ENCODE measurements at places on chromosomes 6 and 20. TPM values are rescaled to one million over a fixed set of nuclear protein-coding genes. Genes with fewer than 3 reads are reported as not detected.

Gene SDC4
- 63.5 TPM for polyA plus RNA-seq

Gene IMPG1
- polyA plus RNA-seq, result 0.08 TPM

Gene SSTR4
- not detected for polyA plus RNA-seq

Gene RCAN2
- polyA plus RNA-seq, result 33.2 TPM

Gene MOCS3
- 3.1 TPM for polyA plus RNA-seq

Gene CAP2
- polyA plus RNA-seq, result 20.9 TPM

Gene EFCAB8
- 0.25 TPM for polyA plus RNA-seq

Gene MYMX
- polyA plus RNA-seq, result not detected

Gene TOMM34
- polyA plus RNA-seq, result 78.4 TPM

Gene CALHM6
- 1.2 TPM for polyA plus RNA-seq

Gene WFDC10B
- polyA plus RNA-seq, result not detected

Gene MYH7B
- 6.3 TPM for polyA plus RNA-seq

Gene LY6G6D
- polyA plus RNA-seq, result not detected

Gene IL17A
- polyA plus RNA-seq, result not detected

Gene XKR7
- polyA plus RNA-seq, result 16.0 TPM

Gene SLC35F1
- polyA plus RNA-seq, result 16.3 TPM

Gene PSMB8
- polyA plus RNA-seq, result 39.4 TPM

Gene GSTA3
- polyA plus RNA-seq, result not detected

Gene RUNX2
- polyA plus RNA-seq, result 0.31 TPM

Gene MCCD1
- polyA plus RNA-seq, result not detected

Gene JAG1
- polyA plus RNA-seq, result 15.6 TPM

Gene APMAP
- polyA plus RNA-seq, result 88.7 TPM

Gene SLC23A2
- 17.8 TPM for polyA plus RNA-seq

Gene KIAA0408
- polyA plus RNA-seq, result 24.9 TPM

Gene GPX6
- not detected for polyA plus RNA-seq

Gene CTAGE9
- not detected for polyA plus RNA-seq

Gene RAB44
- polyA plus RNA-seq, result not detected

Measured in brain (organoid and tissue), 16 donors.